ENCODE measurements at places on chromosomes 4 and X. TPM values are rescaled to one million over a fixed set of nuclear protein-coding genes. Genes with fewer than 3 reads are reported as not detected.

DNA sequence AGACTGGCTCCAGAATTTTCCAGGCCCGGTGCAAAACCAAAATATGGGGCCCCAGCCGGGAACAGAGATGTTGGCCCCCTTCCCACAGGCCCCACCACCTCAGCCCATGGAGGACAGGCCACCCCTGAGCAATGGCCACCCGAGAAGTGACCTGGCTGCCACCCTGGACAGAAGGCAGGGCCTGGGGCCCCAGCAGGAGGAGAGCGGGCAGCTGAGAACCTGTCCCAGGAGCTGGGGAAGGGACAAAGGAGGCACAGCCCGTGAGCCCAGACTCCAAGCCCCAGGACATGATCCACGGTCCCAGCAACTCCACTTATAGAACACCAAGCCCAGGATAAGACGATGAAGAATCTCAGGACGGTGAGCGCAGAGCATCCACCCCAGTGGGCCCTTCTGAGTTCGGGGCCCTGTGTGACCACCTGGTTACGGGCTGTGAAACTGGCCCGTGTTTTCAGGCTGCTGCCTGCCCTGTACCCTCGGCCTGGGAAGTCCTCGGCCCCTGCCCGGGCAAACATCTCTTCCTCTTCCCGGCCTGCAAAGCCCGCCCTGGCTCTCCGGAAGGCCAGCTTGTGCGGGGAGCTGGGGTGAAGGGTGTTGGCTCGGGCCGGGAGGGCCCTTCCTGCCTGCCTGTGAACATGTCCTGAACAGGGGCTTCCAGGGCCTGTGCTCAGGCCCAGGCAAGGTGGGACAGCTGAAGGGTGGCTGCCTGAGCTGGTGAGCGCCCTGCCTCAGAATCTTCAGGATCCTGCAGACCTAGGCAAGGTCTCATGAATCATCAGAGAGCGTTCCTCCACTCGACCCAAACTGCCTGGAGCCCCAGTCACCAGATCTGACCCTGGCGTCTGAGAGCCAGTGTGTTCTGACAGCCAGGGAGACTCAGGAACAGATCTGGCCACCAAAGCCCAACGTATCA, 47.0 kb upstream of the MAN2B2 start:
- no peak for DNase-seq
- no peaks in the 10 kb centered on the region for H3K4me1 ChIP-seq
- H3K4me3 ChIP-seq, result no peak overlapping the region
- H3K36me3 ChIP-seq, result no peaks in the 10 kb centered on the region
- peaks cover 10% of the 10 kb centered on the region for H3K27me3 ChIP-seq
- no peak overlapping the region for H3K27ac ChIP-seq

GRCh38 chr4:152417673-152418072, 118.2 kb downstream of the FBXW7 start:
- H3K4me3 ChIP-seq, result no peak overlapping the region
- H3K27me3 ChIP-seq, result no peaks in the 10 kb centered on the region
- no peaks in the 10 kb centered on the region for H3K36me3 ChIP-seq
- no peak overlapping the region for H3K27ac ChIP-seq

- DNase-seq, result no peak
- peaks cover 22% of the 10 kb centered on the region for H3K27me3 ChIP-seq
- H3K27ac ChIP-seq, result no peak overlapping the region
- H3K4me3 ChIP-seq, result peak overlapping the region; percentile 35
- H3K36me3 ChIP-seq, result peaks cover 3% of the 10 kb centered on the region
Observed at GRCh38 chr4:20248155-20248558, 3.5 kb upstream of the SLIT2 start.

The MAGEC1 gene
- total RNA-seq, result not detected

The IL1RAPL1 gene
- total RNA-seq, result 2.7 TPM

Data from neural crest cell (in vitro differentiated cells).